Stimulated activated CD4-positive, alpha-beta T cell treated with anti-CD3 and anti-CD28 coated beads, Interleukin-15, amount 100 ng/mL, for 1 hour (primary cell): ENCODE measurements at places on chromosomes 2 and 18.

DNA sequence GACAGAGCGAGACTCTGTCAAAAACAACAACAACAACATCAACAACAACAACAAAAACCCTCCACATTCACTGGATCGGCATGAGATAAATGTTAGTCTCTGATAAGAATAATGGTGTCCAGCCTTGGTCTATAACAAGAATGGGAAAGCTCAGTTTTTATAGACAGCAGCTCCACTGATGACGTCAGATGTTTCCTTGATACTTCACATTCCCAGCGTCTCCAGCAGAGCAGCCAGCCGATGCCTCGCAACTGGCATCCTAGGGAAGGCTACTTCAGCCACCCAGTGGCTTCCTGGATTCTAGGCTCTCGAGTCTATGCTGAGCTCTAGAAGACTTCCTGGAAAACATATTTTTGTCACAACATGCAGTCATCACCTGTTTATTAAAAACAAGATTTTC lies 271.4 kb upstream of the SMIM21 start:
- no peak for DNase-seq

GRCh38 chr2:179268277-179268925 lies 3.8 kb upstream of the SESTD1 start:
- no peak for DNase-seq

DNA sequence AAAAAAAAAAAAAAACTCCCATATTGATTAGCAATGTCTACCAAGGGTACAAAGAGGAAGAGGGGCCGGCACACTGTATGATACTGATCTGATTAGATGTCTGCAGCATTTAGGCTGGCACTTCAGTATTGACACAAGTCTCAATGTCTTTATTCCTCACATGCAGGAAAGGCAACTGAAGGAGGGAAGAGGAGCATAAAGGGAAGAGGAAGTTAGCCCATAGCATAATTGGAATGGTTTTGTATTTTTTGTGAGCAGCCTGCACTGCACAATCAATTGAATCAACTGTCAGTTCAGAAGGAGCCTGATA lies 79.0 kb downstream of the DNER start:
- DNase-seq: no peak

GRCh38 chr2:41941831-41942230 lies 106.0 kb upstream of the PKDCC start:
- DNase-seq: no peak

DNA sequence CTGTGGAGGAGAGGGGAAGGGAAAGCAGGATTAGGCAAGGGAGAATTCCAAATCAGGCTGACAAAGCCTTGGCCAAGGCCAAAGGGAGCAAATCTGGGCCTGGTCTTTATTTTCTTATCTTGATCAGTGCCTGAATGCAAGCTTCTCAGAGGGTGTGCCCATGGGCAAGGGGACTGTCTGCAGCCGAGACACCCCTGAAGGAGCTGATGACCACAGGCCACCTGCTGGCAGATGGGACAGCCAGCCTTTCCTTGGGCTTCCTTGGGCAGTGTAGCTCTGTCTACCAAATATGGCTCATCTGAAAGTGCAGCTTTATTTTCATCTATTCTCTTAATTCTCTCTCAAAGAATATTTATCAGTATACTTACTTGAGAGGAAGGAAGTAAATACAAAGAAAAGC lies 117.0 kb downstream of the PKP4 start:
- no peak for DNase-seq

DNA sequence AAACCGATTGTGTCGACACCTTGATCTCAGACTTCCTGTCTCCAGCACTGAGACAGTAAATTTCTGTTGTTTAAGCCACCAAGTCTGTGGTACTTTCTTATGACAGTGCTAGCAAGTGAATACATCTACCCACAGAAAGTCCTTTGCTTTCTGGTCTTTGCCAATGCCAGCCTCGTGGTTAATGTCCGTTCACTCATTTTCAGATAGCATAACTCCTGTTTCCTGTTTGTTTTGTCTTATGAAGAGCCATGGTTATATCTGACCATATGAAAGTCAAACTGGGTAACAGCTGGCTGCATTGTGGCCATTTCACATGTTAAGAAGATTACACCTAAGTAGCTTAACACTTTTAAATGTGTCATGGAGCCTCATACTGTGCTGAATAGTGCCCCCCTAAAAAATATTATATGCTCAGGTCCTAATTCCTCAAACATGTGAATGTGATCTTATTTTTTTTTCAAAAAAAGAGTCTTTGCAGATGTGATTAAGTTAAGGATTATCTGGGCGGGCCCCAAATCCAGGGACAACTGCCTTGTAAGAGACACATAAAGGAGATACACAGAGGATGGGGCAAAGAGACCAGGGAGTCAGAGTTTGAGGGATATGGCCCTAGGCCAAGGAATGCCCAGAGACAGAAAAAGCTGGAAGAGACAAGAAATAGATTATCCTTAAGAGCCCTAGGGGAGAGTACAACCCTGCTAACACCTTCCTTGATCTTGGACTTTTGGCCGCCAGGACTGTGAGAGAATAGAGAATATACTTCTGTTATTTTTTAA lies 118.0 kb downstream of the KCNE4 start:
- no peak for DNase-seq

GRCh38 chr2:196239622-196240587 lies 68.5 kb upstream of the STK17B start:
- no peak for DNase-seq

DNA sequence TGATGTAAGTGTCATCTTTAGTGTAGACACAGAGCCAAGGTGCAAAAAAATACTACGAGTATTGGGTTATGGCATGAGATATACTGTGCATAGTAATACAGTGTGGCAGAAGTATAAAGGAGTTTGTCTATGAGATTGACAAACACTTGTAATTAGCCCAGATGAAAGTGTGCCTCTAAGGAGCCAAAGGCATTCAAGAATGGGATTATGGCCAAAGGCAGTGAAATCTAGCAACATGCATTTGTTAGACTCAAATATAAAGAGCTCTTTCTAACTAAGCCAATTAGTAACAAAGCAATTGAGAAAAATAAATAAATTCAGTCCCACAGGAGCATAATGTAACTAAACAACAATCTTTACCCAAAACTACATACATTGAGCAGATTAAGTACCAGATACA lies 1761.8 kb downstream of the SUCLG1 start:
- DNase-seq: no peak

DNA sequence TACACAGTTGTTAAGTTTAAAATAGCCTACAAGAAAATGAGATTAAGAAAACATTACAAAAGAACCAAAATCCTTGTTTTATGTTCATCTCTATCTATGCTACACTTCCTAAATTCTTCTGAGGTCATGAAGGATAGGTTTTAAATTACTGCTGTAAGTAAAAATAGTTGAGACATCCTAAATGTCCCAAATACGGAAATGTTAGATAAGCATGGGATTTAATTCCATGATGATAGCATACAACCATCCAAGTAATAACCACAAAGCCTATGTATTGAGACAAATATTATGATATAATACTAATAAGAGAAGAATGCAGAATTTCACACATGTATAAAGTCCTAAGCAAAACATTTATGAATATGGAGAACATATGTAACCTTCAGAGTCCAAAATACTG lies 34.1 kb downstream of the PIEZO2 start:
- no peak for DNase-seq

- no peak for DNase-seq
Measured at GRCh38 chr2:70775141-70775540, 7.1 kb upstream of the ADD2 start.

DNA sequence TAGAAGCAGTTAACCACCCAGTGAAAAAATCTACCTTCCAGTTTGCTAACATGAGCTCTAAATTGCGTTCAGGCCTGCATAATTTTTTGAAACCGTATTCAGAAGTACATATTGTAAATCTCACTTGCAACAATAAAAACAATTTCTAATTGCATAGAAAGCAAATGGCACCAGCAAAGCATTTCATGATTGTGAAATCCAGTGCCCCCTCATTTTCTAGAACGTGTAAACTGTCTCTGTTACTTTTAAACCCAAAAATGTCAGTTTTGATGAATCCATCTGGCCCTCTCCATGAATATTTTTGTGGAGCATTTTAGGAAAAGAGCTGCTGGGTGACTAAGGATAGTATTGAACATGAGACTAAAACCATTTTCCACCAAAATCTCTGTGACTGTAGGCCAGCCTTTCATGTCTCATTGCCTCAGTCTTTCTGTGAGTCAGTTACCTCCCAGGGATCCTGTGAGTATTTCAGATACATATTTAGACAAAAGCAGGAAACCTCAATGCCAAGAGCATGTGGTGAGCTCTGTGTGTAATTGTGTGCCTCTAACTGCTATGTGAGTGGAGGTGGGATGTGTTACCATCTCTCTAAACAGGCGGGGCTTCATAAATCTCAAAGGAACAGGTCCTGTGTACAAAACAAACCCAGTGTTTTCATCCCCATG lies 477.8 kb upstream of the DCC start:
- no peak for DNase-seq

- no peak for DNase-seq
Measured at GRCh38 chr2:100619951-100620350, 57.2 kb downstream of the PDCL3 start.

DNA sequence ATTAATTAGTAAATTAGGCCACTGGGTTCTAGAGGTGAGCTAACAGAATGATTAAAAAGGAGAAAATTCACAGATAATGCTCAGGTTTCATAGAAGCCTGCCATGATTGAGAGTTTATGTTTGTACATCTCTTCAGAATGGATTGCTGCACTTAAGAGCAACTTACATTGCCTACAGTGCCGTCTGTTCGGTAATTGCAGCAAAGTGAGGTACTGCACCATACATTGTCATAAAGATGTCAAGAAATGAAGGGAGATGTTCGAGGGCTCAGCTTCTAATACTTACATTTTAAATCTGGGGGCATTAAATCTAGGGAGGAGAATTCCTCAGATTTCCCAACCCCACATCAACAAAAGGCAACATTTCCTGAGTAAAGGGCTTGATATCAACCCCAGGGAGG lies 976.2 kb upstream of the FANCL start:
- no peak for DNase-seq
